ENCODE measurements at places on chromosomes 7 and 10. TPM values are rescaled to one million over a fixed set of nuclear protein-coding genes. Genes with fewer than 3 reads are reported as not detected.

DNA sequence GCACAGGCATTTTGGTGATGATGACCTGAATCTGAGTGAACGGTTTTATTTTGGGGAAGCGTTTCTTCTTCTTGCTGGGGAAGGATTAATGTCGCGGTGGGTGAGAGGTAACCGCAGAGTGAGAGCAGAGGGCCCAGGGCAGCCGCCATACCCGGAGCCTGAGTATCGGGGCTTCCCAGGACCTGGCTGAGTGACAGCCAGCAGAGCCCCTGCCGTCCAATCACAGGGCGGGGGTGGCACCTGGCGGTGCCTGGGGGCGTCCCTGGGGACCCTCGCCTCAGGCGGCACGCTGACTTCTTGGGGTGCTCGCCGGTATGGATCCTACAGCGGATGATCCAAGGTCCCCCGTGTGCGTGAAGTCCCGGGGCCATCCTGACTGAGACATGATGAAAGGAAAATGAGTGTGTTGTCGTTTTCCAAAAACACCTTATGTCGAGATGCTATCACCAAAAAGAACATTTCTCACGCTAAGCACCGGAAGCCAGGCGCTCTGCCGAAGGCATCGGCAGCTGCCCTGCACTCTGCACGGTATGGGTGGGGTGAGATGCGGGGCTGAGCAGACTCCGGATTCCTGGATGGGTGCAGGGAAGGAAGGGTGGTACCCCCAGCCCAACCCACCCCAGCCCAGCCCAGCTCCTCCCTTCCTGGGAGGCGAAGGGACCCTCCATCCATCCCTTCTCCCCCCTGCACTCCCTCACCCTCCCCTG is 227.9 kb upstream of the SHH start:
- no peak for DNase-seq

GRCh38 chr10:116720241-116720643 is 22.1 kb downstream of the HSPA12A start:
- DNase-seq = no peak

DNA sequence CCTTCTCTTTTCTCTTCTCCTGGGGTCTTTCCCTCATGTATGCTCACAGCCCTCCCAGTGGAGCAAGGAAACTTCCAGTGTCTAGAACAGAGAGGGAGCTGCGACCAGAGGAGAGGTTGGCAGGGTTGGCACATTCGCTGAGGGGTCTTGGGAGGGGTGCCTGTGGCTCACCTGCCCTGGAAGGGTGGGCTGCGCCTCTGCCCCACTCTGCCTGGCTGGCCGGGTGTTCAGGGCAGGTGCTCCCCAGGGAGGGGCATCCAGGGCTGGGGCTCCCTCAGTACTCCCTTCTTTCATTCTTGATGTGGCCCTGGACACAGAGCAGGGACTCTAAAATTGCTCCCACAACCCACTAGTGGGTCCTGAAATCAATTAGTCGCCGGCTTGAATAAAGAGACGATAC is 16.9 kb downstream of the SHH start:
- DNase-seq = no peak

GRCh38 chr7:93117327-93117726 is 452 bp downstream of the SAMD9 start:
- no peak for DNase-seq

The SCART1 gene
- total RNA-seq = 7.3 TPM

The HOXA6 gene
- total RNA-seq = 6.3 TPM
